Mesenchymal stem cell (in vitro differentiated cells and primary cell): ENCODE measurements at places on chromosomes 6 and 20.
A peak's percentile ranks its signal among the peaks of the same experiment; 100 is the strongest.

- no peak for DNase-seq
These were observed 528.4 kb downstream of the PKHD1 start for GRCh38 chr6:51559059-51559458.

DNA sequence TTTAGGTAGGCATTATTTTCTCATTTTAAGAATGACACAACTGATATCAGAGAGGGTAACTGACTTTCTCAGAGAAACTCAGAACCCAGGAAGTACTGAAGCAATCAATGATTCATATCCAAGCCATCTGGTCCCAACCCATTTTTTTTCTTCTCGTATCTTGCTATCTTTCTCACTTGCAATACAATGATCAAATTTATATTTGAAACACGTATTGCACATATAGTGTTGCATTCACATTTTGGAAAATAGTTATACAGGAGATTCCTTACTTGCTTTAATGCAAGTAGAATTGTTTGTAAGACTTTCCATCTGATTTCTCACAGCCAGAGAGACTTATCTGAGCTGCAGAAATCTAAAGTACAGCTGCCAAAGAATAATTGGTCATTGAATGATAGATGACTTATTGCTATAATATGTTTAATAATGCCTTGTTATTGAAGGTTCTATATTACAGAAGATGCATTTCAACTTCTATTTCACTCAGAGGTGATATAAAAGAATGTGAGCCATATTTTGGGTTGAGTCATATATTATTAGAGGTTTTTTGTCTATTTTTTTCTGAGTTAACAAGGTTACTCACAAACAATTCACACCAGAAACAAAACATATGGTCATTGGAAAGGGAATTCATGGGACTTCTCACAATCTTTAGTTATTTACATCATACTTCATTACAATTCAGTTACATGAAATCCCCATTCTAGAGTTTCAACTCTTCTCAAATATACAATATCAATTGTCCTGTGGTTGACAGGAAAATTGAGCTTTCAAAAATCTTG lies 337.5 kb upstream of the CITED2 start:
- DNase-seq: peak; percentile 37

GRCh38 chr6:168120390-168121302 lies 41.6 kb upstream of the FRMD1 start:
- DNase-seq: no peak

- DNase-seq: no peak
These were observed 24.1 kb upstream of the BPIFA3 start for GRCh38 chr20:33192912-33193501.

GRCh38 chr6:108746366-108746765 lies 101.9 kb upstream of the ARMC2 start:
- no peak for DNase-seq

GRCh38 chr6:69790629-69791028 lies 6.2 kb downstream of the LMBRD1 start:
- no peak for DNase-seq

DNA sequence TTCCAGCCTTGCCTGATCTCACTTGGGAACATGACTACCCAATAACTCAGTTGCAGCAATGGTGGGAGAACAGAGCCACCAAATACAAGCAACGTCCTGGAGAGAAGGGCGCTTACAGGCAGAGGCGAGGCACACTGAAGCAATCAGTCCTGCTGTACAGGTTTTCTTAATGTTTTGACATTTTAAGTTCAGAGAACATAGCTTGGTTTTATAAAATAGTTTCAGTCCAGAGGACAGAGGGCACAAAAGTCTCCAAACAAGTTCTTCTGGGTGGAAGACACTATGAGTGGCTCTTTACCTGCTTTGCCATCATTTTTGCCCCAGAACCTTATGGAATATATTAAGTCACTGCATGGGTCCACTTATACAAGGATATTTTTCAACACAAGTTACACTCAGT lies 103.4 kb upstream of the KCNG1 start:
- DNase-seq: no peak

- no peak for DNase-seq
These were observed 29.4 kb upstream of the KIAA1586 start for GRCh38 chr6:57017069-57017468.

DNA sequence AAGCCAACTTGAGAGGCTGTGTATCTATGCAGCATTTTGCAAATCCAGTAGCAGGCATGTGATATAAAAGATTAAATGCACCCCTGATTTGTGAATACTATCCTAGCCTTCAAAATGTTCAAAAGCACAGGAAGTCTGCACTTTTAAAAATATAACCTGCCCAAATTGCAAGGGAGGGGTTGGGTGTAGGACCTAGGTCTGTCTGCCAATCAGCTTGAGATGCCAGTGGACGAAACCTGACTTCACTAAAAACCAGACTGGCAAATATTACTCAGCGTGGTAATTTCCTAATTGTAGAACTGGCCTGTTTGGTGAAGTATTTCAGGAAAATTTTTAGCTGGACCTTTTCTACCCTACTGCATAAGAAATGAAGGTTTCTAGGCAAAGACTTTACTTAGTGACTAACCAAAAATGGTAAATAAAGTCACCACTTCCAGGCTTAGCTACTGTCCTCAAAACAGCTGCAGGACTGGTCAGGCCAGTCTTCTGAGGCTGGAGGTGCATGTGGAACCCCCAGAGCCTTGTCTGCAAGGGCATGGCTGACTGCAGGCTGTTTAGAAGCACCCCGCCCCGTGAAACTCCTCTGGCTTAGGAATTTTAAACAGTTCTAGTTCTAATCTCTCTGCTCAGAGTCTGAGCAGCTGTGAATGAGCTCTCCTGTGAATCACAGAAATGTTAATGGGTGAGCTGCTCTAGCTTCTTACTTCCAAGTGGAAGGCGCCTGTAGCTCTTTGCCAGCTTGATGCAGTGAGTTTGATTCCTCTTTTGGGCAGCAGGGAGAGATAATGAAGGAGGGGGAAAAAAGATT lies 104.4 kb upstream of the ESR1 start:
- DNase-seq: no peak

DNA sequence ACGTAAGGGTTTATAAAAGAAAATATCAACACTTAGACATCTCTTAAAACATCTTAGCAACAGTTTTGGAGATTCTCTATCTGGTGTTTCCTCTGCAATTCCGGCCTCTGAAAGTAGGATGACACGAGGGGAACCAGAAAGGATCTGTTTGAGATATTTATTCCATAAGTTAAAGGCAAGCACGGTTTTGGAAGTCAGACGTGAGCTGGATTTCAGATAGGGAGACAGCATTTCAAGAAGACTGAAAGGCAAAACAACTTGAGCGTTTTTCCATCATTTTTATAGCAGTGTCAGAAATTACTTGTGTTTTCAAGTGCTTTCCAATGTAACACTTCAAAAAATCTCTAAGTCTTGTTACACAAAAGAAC lies 52.9 kb upstream of the BTN3A2 start:
- DNase-seq: peak; percentile 68

DNA sequence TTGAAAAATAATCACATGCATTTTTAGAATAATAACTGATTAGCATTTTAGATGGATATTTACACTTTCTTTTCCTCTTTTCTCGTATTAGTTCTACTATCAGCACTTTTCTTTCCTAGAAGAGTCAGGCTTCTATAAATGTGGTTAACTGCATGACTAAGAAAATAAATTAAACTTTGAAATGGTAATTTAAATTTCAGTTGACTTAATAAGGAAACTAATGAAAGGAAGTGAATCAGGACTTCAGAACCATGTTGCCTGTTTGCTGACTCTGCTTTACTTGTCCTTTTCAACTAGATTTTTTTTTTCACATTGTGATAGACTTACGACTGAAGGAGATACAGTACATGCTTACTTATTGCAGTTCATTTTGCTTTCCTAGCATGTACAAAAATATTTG lies 1258.2 kb upstream of the EYS start:
- no peak for DNase-seq

DNA sequence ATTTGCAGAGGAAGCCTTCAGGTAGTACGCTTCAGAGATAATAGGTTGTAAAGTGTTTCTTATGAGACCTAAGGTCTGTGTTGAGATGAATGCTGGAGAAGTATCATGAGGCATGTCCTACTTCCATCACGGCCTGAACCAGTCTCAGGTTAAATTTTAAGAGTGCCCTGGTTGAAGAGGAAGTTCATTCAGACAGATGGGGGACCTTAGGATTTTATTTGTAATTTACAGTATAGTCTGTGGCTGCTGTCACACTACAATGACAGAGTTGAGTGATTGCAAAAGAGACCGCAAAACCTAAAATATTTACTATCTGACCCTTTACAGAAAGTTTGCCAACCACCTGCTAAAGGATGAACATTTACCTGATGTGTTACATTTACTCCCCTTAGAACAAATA lies 70.9 kb downstream of the UST start:
- DNase-seq: no peak

- no peak for DNase-seq
These were observed 654 bp downstream of the TBC1D7 start for GRCh38 chr6:13327691-13328075.

DNA sequence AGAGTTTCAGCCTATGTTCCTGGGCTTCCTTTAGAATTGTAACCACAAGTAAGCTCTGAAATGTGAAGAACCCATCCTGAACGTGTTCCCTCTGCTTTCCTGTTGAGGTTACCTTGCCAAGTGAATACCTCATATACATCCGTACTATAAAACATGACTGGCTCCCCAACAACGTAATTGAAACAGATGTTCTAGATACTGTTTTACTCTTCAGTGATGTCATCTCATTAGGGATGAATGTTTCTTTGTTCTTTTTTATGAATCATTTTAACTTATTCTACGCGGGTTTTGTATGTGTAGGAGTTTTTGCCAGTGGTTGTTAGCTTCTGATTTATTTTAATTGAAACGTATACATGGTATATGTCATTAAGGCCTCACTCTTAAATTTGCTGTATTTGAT lies 166.8 kb downstream of the SAMD5 start:
- no peak for DNase-seq
